ENCODE measurements at places on chromosomes 11 and 22. TPM values are rescaled to one million over a fixed set of nuclear protein-coding genes. Genes with fewer than 3 reads are reported as not detected.

MUC5AC gene
- total RNA-seq: 1.4 TPM

MS4A13 gene
- not detected for total RNA-seq

SEPTIN3 gene
- total RNA-seq: 1.0 TPM

FIBIN gene
- total RNA-seq: not detected

CCND1 gene
- 156 TPM for total RNA-seq

GLB1L2 gene
- total RNA-seq: 2.2 TPM

Measured in A549 treated with Mapracorat at 1 μM for 4 hours (cell line).